ENCODE measurements at places on chromosomes 11 and 22.

DNA sequence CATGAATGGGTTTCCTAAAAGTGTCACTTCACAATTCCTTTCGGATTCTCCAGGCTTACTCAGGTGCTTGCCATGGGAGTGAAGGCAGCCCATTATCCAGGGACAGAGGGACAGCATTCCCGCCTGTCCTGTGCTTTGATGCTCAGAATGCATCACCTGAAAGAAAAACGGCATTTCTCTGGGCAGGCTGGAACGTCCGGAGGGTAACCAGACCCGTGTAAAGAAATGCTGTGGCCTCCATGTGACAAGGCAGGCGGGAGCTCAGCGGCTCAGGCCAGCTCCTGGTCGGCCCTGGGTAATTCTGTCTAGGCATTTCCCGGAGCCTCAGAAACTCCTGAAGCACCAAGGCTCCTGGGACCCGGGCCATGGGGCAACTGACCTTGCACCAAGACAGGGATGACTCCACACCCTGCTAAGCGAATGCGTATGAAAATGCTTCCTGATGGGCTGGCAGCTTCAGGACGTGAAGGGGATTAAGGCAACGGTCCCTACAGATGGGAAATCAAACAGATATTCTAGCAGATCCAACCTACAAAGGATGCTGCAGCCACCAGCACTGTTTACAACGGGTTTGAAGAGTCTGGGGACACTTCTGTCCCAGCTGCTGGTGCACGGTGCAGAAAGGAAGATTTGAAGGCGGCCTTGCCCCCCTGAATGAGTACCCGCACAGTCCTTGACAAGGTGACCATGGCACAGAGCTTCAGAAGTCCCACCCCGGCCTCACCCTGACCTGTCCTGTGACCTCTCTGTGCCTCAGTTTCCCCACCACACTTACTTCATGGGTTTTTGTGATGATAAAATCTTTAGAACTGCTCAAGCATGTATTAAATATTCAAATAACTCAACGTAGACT is 13.6 kb upstream of the FGF3 start:
- peak; percentile 42 for DNase-seq

GRCh38 chr22:19978748-19979147 is 37.1 kb upstream of the TXNRD2 start:
- no peak for DNase-seq

GRCh38 chr11:28833670-28834069 is 725.5 kb downstream of the METTL15 start:
- DNase-seq = no peak

DNA sequence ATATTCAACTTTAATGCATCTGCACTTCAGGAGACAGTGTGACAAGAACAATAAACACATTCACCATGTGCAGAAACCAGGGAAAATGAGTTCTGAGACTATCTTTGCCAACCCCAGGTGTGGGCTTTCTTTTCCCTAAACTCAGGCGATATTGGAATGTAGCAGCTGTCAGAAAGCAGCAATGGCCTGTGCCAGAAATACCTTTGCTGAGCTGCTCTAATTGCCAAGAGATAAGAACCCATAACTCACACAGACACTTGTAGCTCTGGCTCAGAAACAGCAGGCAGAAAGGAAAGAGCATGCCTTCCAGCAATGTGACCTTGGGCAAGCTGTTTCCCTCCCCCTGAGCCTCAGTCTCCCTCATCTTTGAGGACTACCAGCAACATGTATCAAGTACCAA is 77.6 kb downstream of the PLEKHA7 start:
- DNase-seq = no peak

- DNase-seq = no peak
These were observed 65.4 kb upstream of the ZC3H12C start for GRCh38 chr11:110027627-110028371.

- no peak for DNase-seq
These were observed 60.9 kb upstream of the NECTIN1 start for GRCh38 chr11:119789766-119790407.

- DNase-seq = peak; percentile 84
These were observed 46.0 kb upstream of the PARVA start for GRCh38 chr11:12331239-12331874.

DNA sequence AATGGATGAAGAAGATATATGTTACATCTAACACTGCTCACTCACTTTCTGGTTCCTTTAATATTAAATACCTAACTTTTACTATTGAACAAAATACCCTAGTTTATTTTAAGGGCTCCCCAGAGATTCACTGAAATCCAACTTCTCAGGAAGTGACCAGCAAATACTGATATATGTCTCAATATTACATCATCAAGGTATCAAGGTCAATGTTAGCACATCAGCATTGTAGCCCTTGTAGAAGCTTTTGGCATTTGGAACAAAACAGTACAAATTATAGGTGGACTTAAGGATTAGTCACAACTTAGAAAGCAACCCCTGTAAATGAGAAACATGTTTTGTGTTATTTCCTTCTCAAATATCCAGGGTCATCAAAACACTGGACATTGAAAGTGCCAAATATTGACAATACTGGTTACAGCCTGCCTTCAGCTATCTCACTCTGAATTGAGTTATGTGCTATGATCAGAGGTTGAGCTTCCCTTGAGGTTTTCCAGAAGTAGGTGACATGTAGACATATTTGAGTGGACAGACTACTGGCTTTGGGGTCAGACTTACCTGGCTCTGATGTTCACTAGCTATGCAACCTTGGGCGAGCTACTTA is 1.9 kb upstream of the ATL3 start:
- no peak for DNase-seq

- no peak for DNase-seq
These were observed 2.1 kb downstream of the SLC17A6 start for GRCh38 chr11:22340235-22340634.

DNA sequence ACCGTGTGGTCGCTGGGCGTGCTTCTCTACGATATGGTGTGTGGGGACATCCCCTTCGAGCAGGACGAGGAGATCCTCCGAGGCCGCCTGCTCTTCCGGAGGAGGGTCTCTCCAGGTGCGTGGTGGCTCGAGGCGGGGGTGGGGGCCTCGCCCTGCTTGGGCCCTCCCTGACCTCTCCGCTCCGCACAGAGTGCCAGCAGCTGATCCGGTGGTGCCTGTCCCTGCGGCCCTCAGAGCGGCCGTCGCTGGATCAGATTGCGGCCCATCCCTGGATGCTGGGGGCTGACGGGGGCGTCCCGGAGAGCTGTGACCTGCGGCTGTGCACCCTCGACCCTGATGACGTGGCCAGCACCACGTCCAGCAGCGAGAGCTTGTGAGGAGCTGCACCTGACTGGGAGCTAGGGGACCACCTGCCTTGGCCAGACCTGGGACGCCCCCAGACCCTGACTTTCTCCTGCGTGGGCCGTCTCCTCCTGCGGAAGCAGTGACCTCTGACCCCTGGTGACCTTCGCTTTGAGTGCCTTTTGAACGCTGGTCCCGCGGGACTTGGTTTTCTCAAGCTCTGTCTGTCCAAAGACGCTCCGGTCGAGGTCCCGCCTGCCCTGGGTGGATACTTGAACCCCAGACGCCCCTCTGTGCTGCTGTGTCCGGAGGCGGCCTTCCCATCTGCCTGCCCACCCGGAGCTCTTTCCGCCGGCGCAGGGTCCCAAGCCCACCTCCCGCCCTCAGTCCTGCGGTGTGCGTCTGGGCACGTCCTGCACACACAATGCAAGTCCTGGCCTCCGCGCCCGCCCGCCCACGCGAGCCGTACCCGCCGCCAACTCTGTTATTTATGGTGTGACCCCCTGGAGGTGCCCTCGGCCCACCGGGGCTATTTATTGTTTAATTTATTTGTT is 2.4 kb downstream of the PIM3 start:
- peak; percentile 61 for DNase-seq

DNA sequence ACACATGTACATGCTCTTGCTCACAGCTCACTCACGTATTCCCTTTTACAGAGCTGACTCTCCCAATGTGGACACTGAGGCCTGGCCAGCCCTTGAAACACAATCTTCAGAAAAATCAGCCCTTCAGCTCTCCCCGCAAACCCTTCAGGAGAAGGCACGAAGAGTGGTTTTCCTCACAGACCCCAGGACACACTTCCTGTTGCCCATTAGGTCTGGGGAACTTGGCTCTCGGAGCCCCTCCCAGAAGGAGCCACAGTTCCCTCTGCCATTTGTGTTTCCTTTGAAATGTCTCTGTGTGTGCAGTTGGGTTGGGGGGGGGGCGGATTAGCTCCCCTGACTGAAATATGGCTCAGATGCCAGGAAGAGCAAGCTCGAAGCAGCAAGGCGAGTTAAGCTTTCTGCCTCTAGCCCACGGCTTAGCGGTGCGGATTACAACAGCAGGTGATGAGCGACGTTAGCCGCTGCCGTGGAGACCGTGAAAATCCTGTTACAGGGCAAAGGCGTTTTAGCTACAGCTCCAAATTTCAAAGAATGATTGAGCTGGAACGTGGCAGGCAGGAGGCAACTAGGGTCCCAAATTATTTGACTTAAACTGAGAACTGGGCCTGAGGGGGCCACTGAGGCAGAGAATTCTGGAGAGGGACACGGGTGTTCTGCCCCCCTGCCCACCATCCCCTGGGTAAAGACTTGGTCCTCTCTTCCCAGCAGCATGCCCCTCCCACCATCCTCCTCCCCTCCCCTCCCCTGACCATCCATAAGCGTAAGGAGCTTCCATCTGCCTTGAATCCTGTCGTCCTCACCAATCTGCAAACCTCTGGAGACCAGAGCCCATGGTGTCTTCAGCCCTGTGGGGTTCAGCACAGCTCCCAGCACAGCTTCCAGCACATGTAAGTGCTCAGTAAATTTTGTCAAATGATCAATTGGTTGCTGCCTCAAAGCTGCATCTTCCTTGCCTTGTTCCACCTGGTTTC is 598.6 kb downstream of the BUD13 start:
- peak; percentile 24 for DNase-seq

All from nephron progenitor cell (in vitro differentiated cells).